Calu3 (cell line): ENCODE measurements at places on chromosomes 2 and 18. TPM values are rescaled to one million over a fixed set of nuclear protein-coding genes. Genes with fewer than 3 reads are reported as not detected.
A peak's percentile ranks its signal among the peaks of the same experiment; 100 is the strongest.

DNA sequence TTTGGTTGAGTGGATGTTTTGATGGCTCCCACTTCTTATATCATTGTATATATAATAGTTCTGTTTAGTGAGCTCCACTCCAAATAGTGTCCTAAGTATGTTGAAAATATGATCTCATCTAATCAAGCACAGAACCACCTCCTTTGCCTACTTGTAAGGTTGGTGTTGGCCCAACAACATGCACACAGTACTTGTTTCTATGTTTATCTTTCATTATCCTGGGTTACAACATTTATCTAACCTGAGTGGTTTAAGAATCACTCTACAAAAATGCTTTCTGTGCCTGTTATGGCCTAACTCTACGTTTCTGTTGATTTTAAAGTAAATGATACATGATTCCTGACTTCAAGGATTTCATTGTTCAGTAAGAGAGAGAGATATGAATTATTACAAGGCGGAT is 281.9 kb downstream of the FIGN start:
- H3K4me3 ChIP-seq, result no peak overlapping the region
- no peak for DNase-seq
- H3K27ac ChIP-seq, result no peak overlapping the region
- no peaks in the 10 kb centered on the region for H3K36me3 ChIP-seq
- H3K4me1 ChIP-seq, result peaks cover 9% of the 10 kb centered on the region
- H3K27me3 ChIP-seq, result no peaks in the 10 kb centered on the region

DNA sequence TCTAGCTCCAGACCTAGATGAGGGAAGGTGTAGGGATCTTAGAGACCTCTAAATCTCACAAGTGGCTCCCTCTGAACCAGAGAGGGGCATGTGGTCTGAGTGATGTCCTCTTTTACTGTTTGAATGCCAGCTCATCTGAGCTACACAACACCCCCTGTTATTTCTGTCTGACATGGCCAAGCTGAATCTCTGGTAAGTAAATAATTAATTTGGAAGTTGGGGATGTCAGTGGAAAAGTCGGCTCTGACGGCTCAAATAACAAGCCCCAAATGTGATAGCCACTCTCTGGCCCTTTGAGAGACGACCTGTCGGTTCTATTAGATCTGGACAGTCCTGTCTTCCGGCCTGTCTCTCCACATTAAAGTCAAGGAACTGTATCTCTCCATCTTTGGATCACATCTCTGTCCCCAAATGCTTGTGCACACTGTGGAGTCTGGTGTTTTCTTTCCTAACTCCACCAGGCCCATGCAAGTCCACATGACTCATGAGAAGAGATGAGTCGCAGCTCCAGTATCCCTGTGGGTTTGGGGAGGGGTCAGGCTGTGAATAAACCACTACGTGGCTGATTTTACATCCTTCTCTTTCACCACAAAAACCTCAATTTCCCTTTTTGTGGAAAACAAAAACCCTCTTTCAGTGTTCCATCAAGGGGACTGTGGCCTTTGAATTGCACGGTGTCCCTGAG is 52.5 kb downstream of the SETBP1 start:
- no peak overlapping the region for H3K27ac ChIP-seq
- H3K4me3 ChIP-seq, result no peak overlapping the region
- no peaks in the 10 kb centered on the region for H3K36me3 ChIP-seq

DNA sequence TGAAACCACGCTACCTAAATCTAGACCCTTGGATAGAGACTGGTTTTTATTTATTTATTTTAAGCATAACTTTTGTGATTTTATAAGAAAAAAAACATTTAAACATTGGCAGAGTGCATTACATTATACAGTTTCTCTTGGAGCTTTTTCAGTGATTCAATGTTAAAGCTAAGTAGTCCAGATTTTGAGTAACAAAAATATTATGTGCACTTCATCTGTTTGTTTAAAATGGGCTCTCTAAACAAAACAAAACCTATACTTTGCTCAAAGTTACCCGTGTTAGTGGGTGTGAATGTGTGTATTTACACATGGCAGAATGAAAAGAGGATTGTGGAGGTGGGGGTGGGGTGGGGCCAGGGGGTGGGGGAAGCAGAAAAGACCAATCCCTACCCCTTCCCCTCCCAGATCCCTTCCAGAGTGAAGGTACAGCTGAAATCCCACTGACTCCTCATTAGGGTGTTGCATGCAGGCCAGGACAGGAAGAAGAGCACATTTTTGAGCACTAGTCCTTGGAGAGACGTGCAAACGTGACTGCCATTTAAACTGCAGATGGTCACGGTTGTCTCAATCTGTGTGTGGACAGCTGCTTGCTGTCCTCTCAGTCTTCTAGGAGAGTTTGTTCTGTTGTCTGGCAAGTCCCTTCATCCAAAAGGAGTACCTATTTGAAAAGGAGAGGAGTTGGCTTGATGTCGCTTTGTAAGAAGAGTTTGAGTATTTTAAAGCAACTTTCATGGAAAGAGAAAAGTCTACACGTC is 303.0 kb downstream of the ICOS start:
- no peaks in the 10 kb centered on the region for H3K36me3 ChIP-seq
- no peak overlapping the region for H3K4me3 ChIP-seq
- peaks cover 16% of the 10 kb centered on the region for H3K27me3 ChIP-seq

DNA sequence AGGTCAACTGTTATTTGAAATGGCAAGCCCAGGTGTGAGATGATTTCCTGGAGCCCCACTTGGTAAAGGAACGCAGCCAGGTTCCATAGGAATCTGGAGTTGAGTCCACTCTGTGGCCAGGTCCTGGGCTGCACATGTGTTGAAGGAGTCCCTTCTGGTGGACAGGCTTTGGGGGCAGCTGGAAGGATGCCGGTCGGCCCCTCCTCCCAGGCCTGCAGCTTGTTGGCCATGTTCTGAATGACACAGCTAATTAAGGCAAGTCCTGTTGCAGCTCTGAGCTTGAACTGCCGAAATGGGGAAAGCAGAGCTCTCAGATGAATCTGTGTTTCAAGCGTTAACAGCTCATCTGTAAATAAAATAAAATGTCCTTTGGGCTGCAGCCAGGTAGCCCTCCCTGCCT is 23.8 kb downstream of the EN1 start:
- no peak overlapping the region for H3K27ac ChIP-seq
- no peak overlapping the region for H3K4me3 ChIP-seq
- no peak for DNase-seq
- no peaks in the 10 kb centered on the region for H3K36me3 ChIP-seq
- H3K4me1 ChIP-seq, result peaks cover 6% of the 10 kb centered on the region
- peaks cover 27% of the 10 kb centered on the region for H3K27me3 ChIP-seq

GRCh38 chr2:173407176-173407575 is 52.5 kb downstream of the CDCA7 start:
- DNase-seq, result no peak
- no peaks in the 10 kb centered on the region for H3K27me3 ChIP-seq
- H3K4me1 ChIP-seq, result peaks cover 9% of the 10 kb centered on the region

- H3K4me1 ChIP-seq, result no peaks in the 10 kb centered on the region
- no peaks in the 10 kb centered on the region for H3K27me3 ChIP-seq
- no peak for DNase-seq
These were observed 30.2 kb downstream of the NYAP2 start for GRCh38 chr2:225429717-225430116.

DNA sequence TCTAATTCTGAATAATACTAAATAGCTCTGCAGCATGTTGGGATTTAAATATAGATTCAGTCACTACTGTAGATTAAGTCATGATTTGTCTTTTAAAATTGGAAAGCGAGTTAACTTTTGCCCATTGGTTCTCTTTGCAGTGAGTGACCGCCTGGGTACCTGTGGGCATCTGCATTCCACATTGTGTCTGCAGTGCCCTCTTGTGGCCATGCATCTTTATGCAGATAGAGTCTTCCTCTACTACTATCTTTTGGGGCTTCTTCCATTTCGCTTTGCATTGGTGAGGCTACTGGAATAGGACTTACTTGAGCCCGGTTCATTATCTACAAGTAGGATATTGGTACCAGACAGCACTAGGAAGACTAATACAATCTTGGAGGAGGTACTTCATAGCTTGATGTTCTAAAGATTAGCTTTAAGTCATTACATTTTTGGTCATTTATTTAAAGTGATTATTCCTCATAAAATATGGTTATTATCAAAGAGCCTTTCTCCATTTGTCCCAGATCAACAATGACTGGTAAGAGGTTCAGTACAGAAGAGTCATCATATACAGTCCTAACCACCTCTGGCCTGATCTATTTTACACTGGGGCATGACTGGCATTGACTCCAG is 203.0 kb downstream of the SOCS6 start:
- no peaks in the 10 kb centered on the region for H3K27me3 ChIP-seq
- H3K4me3 ChIP-seq, result no peak overlapping the region
- H3K36me3 ChIP-seq, result no peaks in the 10 kb centered on the region
- DNase-seq, result peak; percentile 75
- no peak overlapping the region for H3K27ac ChIP-seq

DNA sequence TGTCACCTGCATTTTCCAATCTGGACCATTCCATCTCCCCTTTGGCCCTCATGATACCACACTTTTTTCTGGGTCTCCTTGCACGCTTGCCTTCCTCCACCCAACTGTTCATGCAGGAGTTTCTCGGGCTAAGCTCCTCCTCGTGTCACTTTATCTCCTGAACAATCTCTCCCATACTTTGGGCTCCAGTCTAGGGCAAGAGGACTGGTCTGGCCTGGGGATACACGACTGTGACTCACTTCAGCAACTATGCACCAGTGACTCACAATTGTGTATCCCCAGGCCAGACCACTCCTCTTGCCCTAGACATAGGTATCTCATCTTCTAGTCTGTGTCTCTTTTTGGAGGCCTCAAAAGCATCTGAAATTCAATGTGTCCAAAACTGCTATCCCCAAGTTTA is 149.4 kb upstream of the PTPRM start:
- peak; percentile 11 for DNase-seq
- no peaks in the 10 kb centered on the region for H3K27me3 ChIP-seq
- peaks cover 18% of the 10 kb centered on the region for H3K4me1 ChIP-seq
- H3K4me3 ChIP-seq, result no peak overlapping the region
- no peaks in the 10 kb centered on the region for H3K36me3 ChIP-seq

DNA sequence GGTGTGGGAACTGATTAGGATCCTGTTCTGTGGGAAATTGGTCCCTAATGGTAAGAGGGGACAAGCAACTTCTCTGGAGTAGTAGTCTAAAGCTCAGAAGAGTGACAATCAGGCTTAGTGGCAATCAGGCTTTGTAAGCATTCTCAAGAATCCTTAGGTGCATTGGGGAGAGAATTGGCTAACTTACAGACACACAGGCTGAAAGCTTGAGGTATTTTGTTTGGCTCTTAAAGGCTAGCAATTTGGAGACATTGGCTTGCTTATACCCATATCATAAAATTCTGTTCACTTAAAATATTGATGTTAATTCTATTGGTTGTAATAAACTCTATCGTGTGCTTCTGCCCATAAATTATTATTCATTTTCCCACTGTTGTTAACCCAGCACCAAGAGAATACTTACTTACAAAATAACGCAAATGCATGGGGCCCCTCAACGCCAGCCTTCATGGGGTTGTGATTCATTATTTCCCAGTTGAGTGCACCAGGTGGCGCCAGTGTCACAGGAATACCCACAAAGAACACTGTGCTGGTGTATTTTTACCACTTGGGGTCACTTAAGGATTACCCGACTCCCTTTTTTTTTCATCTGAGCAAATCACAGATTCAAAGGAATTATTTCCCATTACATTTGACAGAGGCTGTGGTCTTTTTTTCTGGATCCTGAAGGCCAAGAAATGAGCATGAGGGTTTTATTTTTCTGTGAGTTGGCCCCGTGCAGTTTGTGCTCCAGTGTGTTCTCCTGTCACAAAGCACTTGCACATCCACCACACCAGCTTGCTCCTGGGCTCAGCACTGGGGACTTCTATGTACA is 45.5 kb downstream of the DDX1 start:
- no peak overlapping the region for H3K4me3 ChIP-seq
- no peaks in the 10 kb centered on the region for H3K27me3 ChIP-seq
- H3K36me3 ChIP-seq, result peaks cover 25% of the 10 kb centered on the region
- peak; percentile 61 for DNase-seq
- H3K27ac ChIP-seq, result no peak overlapping the region

DNA sequence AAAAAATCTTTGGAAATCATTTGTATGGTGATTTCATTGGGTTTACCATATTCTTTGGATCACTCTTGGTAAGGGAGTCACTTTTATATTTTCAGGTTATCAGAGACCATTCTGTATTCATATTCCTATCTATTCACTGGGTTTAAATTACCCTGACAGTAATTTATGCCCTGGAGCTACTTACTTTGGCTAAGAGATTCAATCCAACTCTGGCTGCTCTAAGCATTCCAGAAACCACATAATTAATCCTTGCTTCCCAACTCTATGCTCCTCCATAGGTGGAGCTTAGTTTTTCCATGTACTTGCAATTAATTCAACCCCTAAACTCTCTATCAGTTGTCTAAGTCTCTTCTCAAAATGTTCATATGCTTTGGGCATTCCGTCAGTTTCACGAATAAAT is 336.3 kb downstream of the AGPS start:
- H3K27me3 ChIP-seq, result peaks cover 15% of the 10 kb centered on the region
- no peak for DNase-seq
- no peak overlapping the region for H3K4me3 ChIP-seq

DNA sequence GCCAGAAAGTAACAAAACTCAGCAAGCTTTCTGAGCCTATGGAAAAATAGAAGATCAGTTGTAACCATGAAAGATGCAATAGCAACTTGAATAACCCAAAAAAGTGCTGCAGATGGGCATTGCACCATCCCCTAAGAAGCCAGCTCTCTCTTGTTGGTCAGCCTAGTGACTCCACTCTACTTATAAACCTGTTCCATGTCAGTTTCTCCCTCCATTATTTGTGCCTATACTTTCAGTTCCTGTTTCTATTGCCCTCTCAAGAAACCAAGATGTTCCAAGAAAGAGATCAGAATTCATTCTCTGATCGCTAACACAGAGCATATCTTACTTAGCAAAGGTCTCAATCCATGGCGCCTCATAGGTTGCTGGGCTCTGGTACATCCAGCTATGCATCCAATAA is 170.3 kb upstream of the MAP2 start:
- no peaks in the 10 kb centered on the region for H3K4me1 ChIP-seq
- no peak overlapping the region for H3K4me3 ChIP-seq
- no peak overlapping the region for H3K27ac ChIP-seq

- no peak overlapping the region for H3K4me3 ChIP-seq
- no peak for DNase-seq
- H3K4me1 ChIP-seq, result peaks cover 12% of the 10 kb centered on the region
- H3K36me3 ChIP-seq, result peaks cover 6% of the 10 kb centered on the region
- H3K27me3 ChIP-seq, result no peaks in the 10 kb centered on the region
These were observed 35.8 kb upstream of the CACNB4 start for GRCh38 chr2:152134488-152135280.

GRCh38 chr2:53315149-53315548 is 452.5 kb upstream of the CHAC2 start:
- DNase-seq, result no peak
- peaks cover 32% of the 10 kb centered on the region for H3K4me1 ChIP-seq
- H3K4me3 ChIP-seq, result no peak overlapping the region

- no peak overlapping the region for H3K27ac ChIP-seq
- peaks cover 9% of the 10 kb centered on the region for H3K36me3 ChIP-seq
- no peak for DNase-seq
These were observed 136.0 kb downstream of the CTIF start for GRCh38 chr18:48674758-48675351.

Gene SOX11
- not detected in 2 replicates for total RNA-seq

Gene FBXO15
- total RNA-seq, result 1.5 and 1.7 TPM in 2 replicates

Gene DYNC1I2
- 66.1 and 67.1 TPM in 2 replicates for total RNA-seq

Gene GAREM2
- total RNA-seq, result 2.6 and 2.8 TPM in 2 replicates

Gene ASPRV1
- 0.17 and 0.27 TPM in 2 replicates for total RNA-seq

Gene FLACC1
- 1.2 and 1.4 TPM in 2 replicates for total RNA-seq

Gene HES6
- total RNA-seq, result 5.9 and 8.0 TPM in 2 replicates
